Right renal cortex interstitium (tissue), 3 donors: ENCODE measurements at places on chromosomes 11 and 22. TPM values are rescaled to one million over a fixed set of nuclear protein-coding genes. Genes with fewer than 3 reads are reported as not detected.

DNA sequence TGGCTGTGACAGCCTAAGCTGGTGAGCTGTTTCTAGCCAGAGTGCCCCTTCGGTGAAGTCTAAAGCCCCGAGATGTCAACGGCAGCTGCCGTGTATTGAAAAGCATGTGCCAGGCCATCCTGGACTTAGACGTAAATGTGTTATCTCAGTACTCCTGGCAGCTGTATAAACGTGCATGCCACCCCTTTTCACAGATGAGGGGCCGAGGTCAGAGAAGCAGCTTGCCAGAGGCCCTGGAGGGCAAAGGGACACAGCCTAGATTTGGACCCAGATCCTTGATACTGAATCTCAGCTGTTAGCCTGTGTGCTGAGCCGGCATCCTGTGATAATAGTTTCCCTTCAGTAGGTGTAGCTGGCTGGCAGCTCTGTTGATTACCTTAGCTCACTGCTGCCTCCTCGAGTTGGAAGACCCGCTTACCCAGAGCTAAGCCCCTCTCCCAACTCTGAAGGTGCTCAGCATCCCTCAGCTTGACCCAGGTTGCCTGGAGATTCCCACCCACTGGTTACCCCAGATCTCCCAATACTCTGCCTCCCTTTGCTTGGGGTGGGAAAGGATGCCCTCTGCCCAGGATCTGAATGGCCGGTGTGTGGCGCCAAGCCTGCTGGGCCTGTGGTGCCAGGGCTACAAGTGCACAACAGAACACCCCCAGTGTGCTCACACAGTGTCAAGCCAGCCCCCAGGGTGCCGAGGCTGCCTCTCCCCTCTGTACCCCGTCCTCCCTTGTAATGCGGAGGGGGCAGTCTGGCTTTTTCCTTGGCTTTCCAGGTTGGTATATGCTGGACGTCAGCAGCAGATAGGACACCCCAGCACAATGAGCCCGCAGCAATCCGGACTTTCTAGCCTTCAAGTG, 59.8 kb upstream of the WNT7B start:
- no peak for DNase-seq

GRCh38 chr11:25970726-25971508, 361.0 kb upstream of the ANO3 start:
- no peak for DNase-seq

GRCh38 chr22:27131346-27131745, 474.0 kb downstream of the MIAT start:
- DNase-seq = no peak

HTR3A gene
- polyA plus RNA-seq = not detected

DNA sequence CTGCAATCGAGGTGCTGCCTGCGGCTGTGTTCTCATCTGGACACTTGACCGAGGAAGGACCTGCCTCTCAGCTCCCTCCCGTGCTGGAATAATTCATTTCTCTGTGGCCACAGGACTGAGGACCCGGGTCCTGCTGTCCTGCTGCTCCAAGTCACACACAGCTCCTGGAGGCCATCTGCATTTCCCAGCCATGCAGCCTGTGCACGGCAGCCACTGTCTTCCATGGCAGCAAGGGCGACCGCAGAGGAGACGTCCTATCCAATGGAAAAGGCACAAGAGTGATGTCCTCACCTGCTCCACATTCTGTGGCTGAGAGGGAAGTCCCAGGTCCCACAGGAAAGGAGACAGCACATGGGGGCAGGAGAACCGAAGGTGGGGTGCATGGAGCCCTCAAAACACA, 495.8 kb downstream of the BRD1 start:
- no peak for DNase-seq

DNA sequence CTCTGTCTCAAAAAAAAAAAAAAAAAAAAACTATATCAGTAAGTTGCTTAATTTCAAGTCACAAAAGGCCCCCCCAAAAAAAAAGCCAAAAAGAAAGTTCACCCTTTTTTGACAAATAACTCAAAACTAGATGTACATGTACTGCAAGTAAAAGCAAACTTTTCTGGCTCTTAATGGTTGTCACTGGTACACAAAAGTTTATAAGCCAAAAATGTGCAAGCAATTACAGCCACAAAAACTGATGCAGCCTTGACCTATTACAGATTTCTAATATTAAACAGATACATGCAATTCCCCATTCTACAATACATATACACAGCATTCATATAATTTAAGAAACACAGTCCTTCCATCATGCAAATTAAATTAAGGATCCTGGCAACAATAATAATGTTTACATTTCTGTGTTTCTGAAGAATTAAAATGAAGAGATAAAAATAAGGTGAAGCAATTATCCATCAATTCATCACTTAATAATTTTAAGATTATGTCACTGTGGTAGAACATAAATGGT, 18.6 kb downstream of the PICALM start:
- DNase-seq = no peak

TMPRSS13 gene
- 0.60 TPM for polyA plus RNA-seq

GGTLC3 gene
- polyA plus RNA-seq = not detected

RBX1 gene
- 66.4 TPM for polyA plus RNA-seq

GRCh38 chr22:44368611-44369292, 56.0 kb upstream of the SHISAL1 start:
- no peak for DNase-seq

DNA sequence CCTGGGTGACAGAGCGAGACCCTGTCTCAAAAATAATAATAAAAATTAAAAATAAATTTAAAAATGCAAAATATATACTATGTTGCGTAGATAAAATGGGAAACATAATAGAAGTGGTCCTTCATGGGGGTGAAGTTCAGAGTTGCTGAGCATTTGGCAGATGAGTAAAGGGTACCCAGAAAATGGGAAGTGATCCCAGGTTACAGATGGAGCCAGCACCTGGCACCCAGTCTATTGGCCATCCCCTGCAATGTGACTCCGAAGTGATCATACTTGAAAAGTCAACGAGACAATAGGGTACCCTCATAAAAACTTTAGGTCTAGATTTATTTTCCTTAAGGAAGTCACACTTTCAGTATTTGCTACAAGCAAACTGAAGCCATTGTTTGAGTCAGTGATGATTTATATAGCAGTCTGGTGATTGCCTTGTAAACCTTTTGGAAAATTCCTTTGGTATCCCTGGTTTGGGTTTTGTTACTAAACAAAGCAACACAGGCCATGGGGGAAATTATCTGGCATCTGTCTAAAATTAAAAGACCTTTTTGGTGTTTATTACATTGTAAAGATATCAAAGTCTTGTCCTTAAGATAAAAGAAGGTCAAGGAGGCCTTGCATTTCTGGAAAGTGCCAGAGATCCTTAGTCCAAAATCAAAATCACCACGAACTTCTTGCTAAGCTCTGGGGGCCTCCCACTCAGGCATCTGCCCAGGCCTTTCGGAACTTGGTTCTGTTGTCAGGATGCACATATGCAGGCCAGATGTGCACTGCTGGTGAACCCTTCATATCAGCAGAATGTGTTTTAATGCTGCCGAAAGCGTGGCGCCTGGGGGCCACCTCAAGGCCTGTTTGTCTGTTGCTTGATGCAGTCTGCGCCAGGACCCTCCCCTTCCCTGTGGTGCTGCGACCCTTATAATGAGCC, 4.3 kb downstream of the SMARCB1 start:
- no peak for DNase-seq

DNA sequence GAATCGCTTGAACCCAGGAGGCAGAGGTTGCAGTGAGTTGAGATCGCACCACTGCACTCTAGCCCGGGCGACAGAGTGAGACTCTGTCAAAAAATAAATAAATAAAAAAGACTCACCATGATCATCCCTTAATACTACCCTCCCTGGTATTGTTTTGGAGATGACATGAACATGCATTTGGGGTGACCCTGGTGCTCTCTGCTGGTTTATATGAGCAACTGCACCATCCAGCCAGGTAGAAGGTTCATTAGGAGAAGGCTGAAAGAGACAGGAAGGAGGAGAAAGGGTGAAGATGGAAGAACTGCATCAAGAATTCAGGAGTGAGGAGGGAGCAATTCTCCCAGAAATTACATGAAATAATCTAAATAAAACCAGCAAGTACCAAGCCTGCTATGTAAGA, 37.8 kb downstream of the SLC5A1 start:
- DNase-seq = no peak

SYT7 gene
- polyA plus RNA-seq = 5.6 TPM

DEUP1 gene
- polyA plus RNA-seq = 1.2 TPM

RIMBP3C gene
- polyA plus RNA-seq = 0.40 TPM

DNA sequence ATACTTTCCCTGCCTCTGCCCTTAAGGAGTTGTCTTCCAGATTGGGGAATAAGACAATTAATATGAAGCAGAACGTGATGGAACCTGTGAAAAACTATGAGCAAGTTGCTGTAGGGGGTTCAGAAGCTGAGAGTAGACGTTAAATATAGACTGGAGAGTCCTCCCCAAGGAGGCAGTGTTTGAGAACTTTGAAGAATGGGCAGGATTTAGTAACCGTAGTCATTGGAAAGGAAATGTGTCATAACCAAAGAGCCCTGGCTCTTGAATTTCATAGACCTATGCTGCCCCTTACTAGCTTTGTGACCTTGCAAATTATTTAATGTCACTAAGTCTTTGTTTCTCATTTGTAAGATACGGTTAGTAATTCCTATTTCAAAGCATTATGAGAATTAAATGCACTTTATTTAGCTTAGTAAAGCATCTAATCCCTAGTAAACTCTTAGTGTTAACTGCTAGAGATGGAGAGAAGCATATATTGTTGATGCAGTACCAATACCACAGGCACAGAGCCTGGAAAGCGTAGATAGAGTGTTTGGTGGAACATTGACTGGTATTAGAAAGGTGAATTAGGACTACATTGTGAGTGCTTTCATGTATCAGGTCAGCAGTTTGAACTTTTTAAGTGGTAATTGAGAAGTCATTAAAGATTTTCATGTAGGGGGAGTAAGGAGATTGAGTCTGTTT, 54.1 kb downstream of the MCAM start:
- no peak for DNase-seq

- no peak for DNase-seq
Observed at GRCh38 chr11:125173556-125173955, 9.0 kb downstream of the PKNOX2 start.

SLC7A4 gene
- 1.5 TPM for polyA plus RNA-seq

BEST1 gene
- polyA plus RNA-seq = 4.3 TPM

GRCh38 chr11:63553759-63554158, 9.4 kb downstream of the PLAAT2 start:
- no peak for DNase-seq

DNA sequence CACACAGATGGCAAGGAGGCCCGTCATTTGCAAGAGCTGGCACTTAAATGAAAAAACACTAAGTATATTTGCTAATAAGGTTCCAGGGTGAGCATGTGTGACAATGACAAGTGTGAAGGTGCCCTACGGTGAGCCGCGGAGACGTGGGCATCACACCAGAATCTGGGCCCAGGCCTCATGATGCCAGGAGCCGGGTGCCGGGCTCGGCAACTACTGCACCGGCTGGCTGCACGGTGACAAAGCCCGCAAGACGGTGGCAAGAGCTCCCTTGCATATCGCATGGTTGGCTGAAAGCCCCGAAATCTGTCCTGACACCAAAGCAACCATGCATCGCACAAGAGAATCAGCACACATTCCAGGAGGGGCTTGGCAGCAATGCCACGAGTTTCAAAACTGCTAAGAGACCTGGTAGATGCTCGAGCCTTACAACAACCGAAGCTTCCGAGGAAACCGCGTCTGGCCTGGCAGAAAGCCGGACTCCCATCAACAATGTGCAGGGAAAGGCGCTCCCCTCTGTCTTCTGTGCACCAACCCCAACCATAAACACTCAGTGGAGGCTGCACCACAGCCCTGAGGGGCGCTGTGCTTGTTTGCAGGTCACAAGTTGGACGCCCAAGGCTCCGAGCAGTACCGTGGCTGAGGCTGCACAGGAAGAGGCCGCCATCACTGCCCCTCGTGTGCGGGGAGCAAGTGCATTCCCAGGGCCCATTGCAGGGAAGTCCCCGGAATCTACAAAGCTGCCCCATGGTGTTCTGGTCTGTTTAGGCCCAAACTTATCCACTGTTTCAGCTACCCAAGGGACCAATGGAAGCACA, 339.7 kb downstream of the CTTN start:
- no peak for DNase-seq

CD3D gene
- 0.35 TPM for polyA plus RNA-seq

GRCh38 chr11:128421577-128422330, 165.6 kb downstream of the ETS1 start:
- DNase-seq = no peak

SCGB1D2 gene
- 2.3 TPM for polyA plus RNA-seq

GRCh38 chr11:17653611-17654010, 65.8 kb upstream of the MYOD1 start:
- DNase-seq = no peak

- no peak for DNase-seq
Observed at GRCh38 chr22:39253435-39254070, 8.8 kb upstream of the PDGFB start.
